ENCODE measurements at places on chromosomes 1 and 21.

DNA sequence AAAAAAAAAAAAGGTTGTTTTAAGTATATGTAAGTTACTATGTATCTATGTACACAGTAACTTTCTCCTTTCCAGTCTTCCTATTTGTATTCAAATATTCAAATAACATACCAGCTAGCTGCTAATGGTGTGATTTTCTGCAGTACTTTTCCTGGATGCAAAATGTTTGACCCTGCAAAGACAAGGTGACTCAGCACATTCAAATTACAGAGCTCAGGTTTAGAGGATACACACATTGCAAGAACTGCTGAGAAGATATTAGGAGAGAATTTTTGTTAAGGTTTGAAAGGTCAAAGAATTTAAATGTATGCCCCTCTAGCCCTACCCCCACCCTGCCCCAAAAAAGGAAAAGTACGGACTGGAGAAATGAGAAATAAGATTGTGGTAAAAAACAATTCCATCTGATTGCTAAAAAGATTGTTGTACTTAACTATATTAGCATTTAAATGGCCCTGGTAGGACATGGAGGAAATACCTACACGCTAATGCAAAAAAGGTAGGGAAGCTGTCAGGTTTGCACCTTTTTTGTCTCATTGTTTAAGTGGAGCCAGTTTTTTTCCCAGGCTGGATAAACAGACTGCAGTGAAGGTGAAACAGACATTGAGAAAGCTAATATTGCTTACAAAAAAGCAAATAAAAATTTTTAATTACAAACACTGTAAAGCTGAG lies 45.6 kb downstream of the ZNF281 start:
- no peak for DNase-seq

- DNase-seq, result no peak
Measured at GRCh38 chr1:75115654-75116053, 18.5 kb upstream of the LHX8 start.

GRCh38 chr21:35677298-35677841 lies 383.0 kb downstream of the SETD4 start:
- DNase-seq, result no peak

- DNase-seq, result no peak
Measured at GRCh38 chr1:235876402-235876841, 9.7 kb upstream of the LYST start.
